LoVo (cell line): ENCODE measurements at places on chromosomes 5 and 9.

- no peak for DNase-seq
Measured at GRCh38 chr5:24539613-24540012, 105.2 kb downstream of the CDH10 start.

- DNase-seq = no peak
Measured at GRCh38 chr9:134929193-134930158, 11.8 kb upstream of the FCN1 start.

DNA sequence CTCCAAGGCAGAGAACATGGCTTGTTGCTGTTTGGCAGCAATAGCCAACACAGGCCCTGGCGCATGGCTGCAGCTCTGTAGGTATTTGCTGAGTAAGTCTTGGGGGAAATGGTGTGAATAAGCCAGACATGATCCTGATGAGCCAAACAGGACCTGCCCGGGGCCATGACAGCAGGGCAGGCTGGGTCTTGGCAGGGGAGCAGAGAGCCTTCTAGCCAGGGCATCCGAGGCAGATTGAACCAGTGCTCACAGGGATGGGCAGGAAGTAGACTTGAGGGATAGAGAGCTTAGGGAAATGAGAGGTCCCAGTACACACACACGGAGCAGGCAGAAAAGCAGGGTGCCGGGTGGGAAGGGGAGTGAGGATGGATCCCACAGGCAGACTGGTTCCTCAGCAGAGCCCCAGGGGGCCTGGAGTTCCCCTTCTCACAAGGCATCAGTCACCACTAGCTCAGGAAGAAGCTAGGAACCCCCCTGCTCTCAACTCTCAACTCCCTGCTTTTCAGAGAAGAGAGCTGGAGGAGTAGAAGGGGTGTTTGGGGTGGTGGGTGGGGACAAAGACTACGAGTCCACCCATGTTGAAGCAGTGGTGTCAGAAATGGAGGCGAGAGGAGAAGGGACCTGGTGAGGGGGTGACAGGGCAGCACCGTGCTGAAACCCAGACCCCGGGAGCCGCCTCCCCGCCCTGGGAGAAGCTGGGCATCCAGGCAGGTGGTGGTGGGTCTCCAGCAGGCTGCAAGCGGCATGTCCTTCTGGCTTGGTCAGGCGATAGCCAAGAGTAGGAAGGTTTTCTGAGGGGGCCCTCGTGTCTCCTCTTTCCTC is 111.1 kb downstream of the RGS3 start:
- no peak for DNase-seq

- no peak for DNase-seq
Measured at GRCh38 chr9:78371981-78372380, 75.1 kb downstream of the PSAT1 start.

DNA sequence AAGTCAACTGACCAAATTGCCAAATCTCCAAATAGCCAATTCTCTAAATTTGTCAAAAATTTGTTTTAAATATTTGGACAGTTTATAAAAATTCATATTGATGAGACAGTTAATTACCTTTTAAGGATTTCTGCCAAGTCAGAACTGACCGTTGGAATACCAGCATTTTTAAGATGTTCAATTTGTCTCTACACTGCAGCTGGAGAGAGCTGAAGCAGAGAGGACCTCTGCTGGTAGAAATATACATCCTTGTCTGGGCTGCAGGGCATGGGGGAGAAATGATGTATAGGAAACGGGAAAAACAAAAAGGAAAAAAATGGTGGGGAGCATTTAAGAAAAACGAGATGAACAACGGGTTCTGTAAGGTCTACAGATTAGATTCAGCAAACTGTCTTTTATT is 16.8 kb downstream of the NR6A1 start:
- DNase-seq = no peak

DNA sequence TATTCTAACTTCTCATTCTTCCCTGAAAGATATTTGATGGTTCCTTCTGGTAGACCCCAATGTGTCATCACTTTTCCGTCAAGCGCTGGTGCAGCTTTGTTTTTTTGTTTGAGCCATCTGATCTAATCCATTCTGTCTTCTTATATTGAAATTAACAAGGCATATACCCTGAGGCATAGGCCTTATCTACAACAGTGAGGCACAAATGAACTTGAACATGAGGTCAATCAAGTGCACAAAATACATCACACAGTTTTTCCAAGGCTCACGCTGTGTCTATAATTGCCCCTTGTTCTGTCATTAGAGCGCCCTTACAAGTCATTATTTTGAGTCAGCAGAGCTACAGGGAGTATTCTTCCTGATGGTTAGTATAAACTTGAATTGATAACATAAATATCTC is 406.6 kb downstream of the MAT2B start:
- no peak for DNase-seq

DNA sequence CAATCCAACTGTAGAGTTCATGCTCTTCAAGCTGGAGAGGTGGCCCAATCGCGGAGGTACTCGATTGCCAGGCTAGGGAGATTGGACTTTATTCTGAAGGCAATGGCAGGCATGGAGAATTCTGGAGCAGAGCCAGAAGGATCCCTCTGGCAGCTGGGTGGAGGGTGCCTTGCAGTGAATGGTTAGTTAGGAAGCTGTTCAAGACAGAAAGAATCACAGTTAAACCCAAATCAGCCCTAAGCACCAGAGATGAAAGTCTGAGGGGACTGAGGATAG is 182.4 kb downstream of the RGS3 start:
- no peak for DNase-seq

DNA sequence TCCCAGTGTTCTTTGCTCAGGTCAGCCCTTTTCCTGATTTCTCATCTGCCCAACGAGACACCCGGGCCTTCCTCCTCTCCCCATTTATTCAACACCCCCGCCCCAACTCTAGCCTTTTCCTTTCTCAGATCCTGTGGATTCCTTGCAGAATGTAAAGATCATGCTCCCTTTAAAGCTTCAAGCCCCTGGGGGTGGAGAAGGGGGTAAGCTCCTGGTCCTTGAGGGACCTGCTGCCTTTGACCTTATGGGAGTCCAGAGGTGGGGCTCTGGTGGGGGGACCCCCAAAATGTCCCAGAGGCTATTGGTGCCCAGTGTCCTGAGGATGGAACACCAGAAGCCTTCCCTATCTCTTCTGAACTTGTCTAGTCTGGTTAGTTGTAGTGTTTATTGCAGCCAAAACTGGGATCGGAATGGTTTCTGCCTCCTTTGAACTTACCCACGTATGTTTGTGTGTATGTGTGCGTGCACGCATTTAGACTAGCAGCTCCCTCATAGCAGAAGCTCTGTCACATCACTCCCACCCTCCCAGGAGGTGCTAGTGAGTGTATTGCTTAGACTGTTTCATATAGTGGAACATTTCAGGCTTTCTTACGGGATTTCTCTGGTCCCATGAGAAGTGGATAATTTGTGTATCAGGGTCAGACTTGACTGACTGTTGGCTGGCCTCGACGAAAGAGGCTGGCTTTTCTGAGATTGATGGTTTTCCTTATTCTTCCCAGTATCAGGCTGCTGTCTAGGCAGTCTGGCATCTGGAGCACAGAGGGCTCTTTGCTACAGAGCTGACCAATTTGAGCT is 1.1 kb downstream of the GALNT10 start:
- no peak for DNase-seq

- DNase-seq = no peak
Measured at GRCh38 chr9:79446523-79447307, 125.0 kb upstream of the TLE4 start.

GRCh38 chr9:135088348-135088978 is 995 bp downstream of the OLFM1 start:
- no peak for DNase-seq

DNA sequence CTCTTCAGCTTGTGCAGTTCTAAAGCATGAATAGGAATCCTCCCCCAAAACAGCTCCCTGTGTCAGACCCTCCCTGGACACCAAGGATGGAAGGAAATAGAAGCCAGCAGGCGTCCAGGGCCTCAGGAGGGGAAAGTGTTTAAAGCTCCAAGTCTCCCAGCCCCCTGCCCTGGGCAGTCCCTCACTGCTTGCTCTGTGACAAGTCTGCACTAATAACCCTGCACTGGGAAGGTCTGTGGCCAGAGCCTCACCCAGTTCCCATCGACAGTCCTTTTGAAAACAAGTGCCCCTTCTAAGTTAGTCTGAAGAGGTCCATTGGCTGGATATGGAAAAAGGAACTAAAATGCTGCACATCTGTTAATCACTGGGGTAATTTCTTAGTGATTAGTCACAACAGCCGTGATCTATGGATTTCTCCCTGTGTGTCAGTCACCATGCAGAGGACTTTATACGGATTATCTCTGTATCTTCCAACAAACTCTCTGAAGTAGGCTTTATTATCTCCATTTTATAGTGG is 195.3 kb downstream of the FBXL7 start:
- DNase-seq = no peak

DNA sequence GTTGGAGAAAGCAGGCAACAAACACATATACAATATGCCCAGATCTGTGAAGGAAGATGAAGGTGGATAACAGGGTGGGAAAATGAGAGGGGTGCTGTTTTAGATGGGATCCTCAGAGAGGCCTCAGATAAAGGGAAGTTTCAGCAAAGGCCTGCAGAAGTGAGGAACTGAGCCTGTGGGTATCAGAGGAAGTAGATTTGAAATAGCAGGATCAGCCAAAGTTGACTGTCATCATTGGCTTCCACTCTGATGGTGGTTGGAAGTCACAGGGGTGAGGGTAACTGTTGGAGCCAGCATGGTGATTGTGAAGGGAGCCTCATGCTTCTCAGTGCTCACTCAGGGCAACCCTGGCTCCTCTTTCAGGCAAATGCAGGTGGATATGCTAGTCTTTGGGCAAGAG is 607.2 kb upstream of the CLINT1 start:
- no peak for DNase-seq

GRCh38 chr9:99628285-99628684 is 193.4 kb upstream of the NR4A3 start:
- DNase-seq = no peak
